ENCODE measurements at places on chromosomes 2 and 18. TPM values are rescaled to one million over a fixed set of nuclear protein-coding genes. Genes with fewer than 3 reads are reported as not detected.

The IL36RN gene
- total RNA-seq, result not detected

- no peak for DNase-seq
- H3K36me3 ChIP-seq, result no peaks in the 10 kb centered on the region
- H3K4me3 ChIP-seq, result no peak overlapping the region
- H3K27me3 ChIP-seq, result no peaks in the 10 kb centered on the region
- no peak overlapping the region for H3K27ac ChIP-seq
- H3K4me1 ChIP-seq, result no peaks in the 10 kb centered on the region
Observed at GRCh38 chr2:137929519-137929916, 34.8 kb upstream of the HNMT start.

The FKBP1B gene
- 4.0 TPM for total RNA-seq

The IL1R2 gene
- 0.53 TPM for total RNA-seq

The CHST9 gene
- not detected for total RNA-seq

DNA sequence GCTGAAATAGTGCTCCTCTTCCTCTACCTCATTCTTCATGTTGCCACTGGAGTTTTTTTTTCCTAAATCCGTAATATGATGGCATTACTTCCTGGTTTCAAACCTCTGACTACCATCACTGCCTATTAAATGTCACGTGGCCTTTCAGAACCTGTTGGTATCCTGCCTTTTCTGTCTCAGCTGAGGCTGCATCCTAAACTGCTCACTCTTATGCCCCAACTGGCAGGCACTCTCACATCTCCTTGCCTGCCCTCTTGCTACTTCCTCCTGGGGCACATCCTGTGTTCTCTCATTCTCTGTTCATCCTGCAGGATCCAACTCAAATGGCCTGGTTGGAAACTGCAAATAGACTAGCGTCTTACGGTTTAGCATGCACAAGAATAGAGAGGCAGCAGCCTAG lies 468.1 kb upstream of the FANCL start:
- no peak overlapping the region for H3K27ac ChIP-seq
- H3K4me1 ChIP-seq, result no peaks in the 10 kb centered on the region
- no peak for DNase-seq
- peaks cover 5% of the 10 kb centered on the region for H3K27me3 ChIP-seq
- H3K4me3 ChIP-seq, result no peak overlapping the region
- H3K36me3 ChIP-seq, result no peaks in the 10 kb centered on the region

The LTBP1 gene
- 0.23 TPM for total RNA-seq
